Activated naive CD4-positive, alpha-beta T cell (primary cell): ENCODE measurements at places on chromosomes 7 and 10.

- DNase-seq = no peak
Observed at GRCh38 chr7:36732806-36733205, 8.5 kb upstream of the AOAH start.

DNA sequence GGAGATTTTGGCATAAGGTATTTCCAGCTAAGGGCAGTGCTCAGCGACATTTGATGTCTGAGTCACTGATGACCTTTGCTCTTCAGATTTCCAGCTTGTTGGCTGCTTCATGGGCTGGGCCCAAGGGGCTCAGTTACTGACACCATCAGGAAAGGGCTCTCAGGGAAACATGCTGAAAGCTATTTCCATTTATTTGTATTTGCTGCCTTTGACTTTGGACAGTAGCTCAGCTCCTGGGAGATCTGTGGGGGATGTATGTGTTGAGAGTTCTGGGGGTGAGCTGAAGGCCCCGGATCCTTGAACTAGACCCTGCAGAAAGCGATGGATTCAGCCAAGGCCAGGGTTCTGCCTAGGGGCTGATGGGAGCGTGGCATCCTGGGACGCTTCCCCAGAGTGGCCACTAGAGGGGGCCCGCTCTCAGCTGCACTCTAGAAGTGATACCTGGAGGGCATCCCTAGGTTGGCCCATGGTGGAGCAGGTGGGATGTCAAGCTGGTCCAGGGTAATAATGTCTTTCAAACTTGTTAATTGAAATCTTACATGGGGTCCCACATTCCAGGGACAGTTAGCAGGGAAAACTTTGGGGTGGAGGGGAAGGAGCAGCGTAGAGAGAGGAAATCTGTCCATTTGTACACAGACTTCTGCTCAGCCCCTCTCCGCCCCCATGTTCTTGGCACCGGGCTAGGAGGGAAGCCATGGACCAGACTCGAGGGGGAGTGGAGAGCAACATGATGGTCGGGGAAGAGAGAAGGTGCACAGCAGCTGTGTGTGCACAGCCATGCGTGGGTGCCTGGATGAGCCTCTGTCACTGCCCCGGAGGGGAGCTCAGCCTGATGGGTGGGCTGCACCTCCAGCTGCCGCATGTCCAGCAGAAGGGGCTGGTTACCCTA is 3.0 kb upstream of the BTBD16 start:
- no peak for DNase-seq

DNA sequence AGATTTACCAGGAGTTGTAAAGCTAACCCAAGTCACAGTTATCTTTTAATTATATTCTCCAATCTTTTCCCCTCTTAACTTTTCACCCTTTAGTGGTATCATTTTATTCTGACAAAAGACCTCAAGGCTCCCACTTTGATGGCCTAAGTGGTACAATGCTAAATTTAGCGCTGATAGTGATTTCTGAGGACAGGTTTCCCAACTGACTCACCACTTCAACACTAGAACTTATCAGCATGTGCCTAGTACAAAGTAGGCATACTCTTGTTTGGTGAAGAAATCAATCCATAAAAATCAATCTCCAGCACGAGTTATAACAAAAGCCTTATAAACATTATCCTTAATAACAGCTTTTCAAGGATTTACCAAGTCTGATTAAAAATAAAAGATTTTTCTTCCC is 7.5 kb downstream of the SNX13 start:
- no peak for DNase-seq

DNA sequence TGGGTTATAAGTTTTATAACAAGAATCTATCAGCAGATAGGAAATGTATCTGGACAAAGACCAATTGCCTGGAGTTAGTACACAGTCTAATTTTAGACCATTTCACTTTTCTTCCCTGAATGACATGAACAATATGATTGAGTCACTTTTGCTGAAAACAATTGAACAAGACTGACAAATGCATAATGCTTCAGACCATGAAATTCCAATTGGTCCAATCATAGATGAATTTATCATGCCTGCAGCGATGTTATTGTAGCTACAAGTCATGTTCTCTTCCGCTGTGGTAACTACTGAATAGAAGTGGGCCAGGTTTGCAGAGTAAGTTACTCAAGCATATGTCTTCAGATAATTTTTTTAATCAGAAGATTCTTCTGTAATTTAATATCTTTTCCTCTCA is 73.4 kb downstream of the VSTM2A start:
- no peak for DNase-seq

GRCh38 chr7:50317221-50317678 is 12.7 kb downstream of the IKZF1 start:
- peak; percentile 21 for DNase-seq

DNA sequence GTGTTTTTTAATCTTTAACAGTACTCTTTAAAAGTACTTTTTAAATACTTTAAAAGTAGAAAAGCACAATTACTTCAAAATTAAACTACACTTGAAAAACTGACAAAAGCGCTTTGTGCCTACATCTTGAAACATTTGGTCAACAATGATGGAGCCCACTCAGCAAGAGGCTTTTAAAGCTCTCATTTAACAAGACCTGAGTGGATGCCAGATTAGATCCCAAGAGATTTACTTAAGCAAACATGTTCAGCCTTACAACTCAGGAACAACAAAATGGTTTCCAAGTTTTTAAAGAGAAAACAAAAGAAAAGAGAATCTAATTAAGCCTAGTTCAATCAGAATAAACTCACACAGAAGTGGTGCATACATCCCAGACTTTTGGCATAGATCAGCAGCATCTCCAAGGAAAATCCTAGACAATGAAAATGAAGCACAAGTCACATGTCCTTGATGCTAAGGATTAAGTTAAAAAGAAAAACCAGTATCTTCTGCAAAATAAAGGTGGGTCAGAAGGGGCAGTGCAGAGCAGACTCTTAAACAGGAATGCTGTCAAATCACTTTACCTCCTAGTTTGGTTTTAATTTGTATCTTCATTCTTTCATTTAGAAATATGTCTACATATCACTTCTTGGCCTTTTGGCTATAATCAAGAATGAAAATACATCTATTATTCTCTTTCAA is 26.2 kb downstream of the HIBADH start:
- no peak for DNase-seq

DNA sequence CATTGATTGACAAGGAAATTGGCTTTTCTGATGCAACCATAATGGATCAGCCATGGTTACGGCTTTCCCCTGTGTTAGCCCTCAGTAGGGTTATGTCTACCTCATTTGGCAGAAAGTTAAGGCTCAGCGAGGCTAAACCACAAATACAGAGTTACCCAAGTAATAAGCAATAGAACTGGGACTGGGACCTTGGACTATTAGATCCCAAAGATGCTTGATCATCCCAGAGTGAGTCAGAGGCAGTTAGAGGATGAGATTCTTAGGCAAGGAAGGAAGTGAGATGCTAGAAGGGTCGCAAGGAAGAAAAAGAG is 401.4 kb downstream of the TNS3 start:
- no peak for DNase-seq

DNA sequence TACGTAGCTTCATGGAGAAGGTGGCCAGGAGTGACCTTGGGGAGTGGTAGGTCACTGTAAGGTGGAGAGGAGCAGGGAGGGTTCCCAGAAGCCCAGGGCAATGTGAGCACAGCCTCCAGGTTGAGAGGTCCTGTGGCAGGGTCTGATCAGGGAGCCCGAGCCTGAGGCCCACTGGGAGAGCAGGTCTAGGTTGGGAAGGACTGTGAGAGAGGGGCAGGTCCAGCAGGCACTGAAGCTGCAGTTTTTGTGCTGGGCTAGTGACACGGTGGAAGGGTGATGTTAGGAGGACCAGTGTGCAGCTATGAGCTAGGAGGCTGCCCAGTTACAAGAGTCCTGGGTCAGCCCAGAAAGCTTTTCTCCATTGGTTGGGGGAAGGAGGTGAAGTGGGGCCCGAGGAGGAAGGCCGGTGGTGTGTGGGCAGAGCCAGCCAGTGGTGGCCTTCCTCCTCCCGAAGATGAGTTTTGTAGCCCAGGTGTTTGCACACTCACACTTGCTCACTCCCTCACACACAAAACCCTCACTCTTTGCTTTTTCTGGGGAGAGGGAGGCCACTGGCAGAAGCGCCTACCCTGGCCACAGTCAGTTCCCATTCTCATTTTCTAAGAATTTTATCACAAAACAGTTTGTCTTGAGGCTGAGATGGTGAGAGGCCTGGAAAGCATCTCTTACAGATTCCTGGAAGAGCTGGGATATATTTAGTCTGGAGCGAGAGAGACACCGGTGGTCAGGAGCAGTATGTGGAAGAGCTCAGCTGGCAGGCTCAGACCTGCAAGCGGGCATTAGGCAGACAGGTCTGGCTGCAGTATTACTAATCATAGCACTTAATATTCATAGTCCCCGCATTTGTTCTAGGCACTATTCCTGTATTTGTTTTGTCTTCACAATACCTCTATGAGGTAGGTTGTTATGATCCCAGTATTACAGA is 57.1 kb downstream of the ZNF467 start:
- no peak for DNase-seq

DNA sequence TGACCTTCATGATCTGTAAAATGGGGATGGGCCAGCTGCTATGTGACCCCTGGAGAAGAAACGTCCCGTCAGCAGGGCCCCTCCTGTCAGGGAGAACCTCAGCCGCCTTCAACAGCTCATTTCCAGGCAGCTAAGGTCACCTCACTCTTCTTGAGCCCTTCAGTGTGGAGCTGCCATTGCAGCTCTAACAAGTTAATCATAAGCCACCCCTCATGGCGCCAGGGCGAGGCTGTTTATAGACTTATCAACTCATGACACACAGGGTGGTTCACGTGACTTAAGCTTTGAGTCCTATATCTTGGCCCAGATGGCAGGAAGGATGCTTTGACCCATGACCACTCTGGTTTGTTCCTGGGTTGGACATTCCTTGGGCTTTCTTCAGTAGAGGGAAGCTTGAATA is 315.1 kb downstream of the TNS3 start:
- DNase-seq = no peak

GRCh38 chr7:30459591-30460245 is 18.9 kb downstream of the NOD1 start:
- no peak for DNase-seq

- DNase-seq = no peak
Observed at GRCh38 chr10:5890452-5890915, 441 bp downstream of the FBH1 start.

GRCh38 chr7:44103923-44104859 is at the start of gene AEBP1:
AEBP1 (plus strand) TSS chr7:44104345; CDS start chr7:44104666, 321 bp downstream.
- DNase-seq = peak; percentile 34

- no peak for DNase-seq
Observed at GRCh38 chr10:29256586-29256985, 32.3 kb upstream of the LYZL1 start.

GRCh38 chr10:110067960-110068770 is 60.4 kb downstream of the ADD3 start:
- no peak for DNase-seq
